Left colon (tissue), 2 donors: ENCODE measurements at places on chromosomes 3 and 15.

GRCh38 chr3:57069503-57069902 lies 9.0 kb downstream of the SPATA12 start:
- DNase-seq = no peak

- no peak for DNase-seq
These were observed 46.0 kb upstream of the GLCE start for GRCh38 chr15:69114331-69114928.

GRCh38 chr3:108227131-108227530 lies 4.9 kb upstream of the IFT57 start:
- no peak for DNase-seq

- DNase-seq = no peak
These were observed 170.8 kb upstream of the MITF start for GRCh38 chr3:69568458-69568857.

GRCh38 chr3:77885381-77885780 lies 845.5 kb downstream of the ROBO2 start:
- DNase-seq = no peak

GRCh38 chr3:45644791-45645201 lies 44.4 kb upstream of the SACM1L start:
- DNase-seq = no peak

DNA sequence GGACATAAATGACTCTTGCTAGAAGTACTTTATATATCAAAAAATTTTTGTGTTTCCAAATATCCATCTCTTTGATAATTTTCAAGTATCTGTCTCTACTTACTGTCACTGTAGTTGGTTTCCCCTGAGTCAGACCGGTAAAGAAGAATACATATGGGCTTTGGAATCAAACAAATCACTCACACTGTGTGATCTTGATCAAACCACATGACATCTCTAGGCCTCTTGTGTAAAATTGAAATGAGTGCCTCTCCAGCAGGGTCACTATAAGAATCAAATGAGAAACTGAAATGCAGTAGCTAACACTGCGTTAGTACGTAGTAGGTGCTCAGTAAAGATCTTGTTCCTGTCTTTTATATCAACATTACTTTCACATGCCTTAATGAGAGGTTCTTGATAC lies 314.6 kb upstream of the STT3B start:
- no peak for DNase-seq

- no peak for DNase-seq
These were observed 1035.3 kb downstream of the FHIT start for GRCh38 chr3:60215946-60216345.

GRCh38 chr15:78130466-78131294 lies 565 bp downstream of the CIB2 start:
- no peak for DNase-seq

GRCh38 chr3:13346481-13347389 lies 73.4 kb downstream of the NUP210 start:
- no peak for DNase-seq

- peak; percentile 35 for DNase-seq
These were observed at the start of gene GLDN for GRCh38 chr15:51341366-51342226. Gene GLDN, plus strand, starts transcription at chr15:51341655. Its CDS starts 30 bp downstream, at chr15:51341685.

- DNase-seq = no peak
These were observed 107.2 kb downstream of the THRB start for GRCh38 chr3:24387493-24387892.

- no peak for DNase-seq
These were observed 85.2 kb downstream of the STRIT1 start for GRCh38 chr3:155208183-155208800.

DNA sequence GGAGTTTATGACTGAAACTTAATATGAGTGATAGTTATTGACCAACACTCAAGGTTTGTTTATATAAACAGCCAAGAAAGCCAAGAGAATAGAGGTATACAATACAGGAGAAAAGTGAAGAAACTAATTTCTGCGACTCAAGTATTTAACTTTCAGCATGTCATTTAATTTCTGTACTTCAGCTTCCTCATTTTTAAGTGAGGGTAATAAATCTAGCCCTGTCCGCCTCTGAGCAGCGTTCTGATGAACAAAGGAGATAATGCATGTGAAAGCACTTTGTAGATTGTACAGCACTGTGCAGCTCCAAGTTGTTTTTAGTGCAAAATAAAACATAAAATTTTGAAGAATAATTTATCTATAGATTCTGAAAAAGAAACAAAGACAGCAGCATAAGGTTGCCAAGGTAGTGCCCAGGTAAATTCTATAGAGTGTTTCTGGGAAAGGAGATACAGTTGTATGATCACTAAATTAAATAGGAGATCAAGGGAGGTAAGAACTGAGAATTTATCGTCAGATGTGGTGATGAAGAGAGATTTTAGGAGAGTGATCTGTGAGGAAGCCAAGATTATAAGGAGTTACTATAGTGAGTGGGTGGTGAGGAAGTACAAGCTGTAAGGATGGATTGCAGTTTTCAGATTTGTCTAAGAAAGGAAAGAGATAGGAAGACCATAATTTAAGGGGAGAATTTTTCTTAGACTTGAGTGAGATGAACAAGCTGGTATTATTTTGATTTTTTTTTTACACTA lies 71.3 kb downstream of the RASA2 start:
- no peak for DNase-seq

DNA sequence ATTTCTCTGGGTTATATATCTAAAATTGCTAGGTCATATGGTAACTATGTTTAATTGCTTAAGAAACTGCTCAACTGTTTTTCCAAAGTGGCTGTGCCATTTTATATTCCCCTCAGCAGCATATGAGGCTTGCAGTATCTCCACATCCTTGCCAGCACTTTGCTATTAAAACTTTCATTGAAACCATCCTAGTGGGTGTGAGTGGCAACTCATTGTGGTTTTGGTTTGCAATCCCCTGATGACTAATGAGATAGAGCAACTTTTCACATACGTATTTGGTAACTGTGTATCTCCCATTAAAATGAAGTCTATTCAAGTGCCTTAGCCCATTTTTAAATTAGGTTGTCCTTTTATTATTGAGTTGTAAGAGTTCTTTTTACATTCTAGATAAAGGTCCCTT lies 17.3 kb downstream of the KPNA1 start:
- DNase-seq = no peak

DNA sequence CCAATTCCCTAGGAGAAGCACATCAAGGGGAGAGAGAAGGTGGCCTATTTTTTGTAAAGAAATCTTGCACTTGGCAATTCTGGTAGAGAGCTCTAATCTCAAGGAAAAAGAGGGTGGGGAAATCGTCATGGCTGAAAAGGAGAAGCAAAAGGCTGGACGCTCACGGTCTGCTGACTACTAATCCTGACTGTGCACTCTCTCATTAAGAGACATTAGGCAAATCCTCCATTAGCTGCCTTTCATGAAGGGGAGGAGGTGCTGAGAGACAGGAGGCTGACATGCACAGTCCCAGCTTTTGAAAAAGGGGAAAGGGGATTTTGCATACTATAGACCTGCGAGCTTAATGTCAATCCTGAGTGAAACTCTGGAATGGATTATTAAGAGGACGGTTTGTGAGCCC lies 170.0 kb downstream of the NR2F2 start:
- no peak for DNase-seq

DNA sequence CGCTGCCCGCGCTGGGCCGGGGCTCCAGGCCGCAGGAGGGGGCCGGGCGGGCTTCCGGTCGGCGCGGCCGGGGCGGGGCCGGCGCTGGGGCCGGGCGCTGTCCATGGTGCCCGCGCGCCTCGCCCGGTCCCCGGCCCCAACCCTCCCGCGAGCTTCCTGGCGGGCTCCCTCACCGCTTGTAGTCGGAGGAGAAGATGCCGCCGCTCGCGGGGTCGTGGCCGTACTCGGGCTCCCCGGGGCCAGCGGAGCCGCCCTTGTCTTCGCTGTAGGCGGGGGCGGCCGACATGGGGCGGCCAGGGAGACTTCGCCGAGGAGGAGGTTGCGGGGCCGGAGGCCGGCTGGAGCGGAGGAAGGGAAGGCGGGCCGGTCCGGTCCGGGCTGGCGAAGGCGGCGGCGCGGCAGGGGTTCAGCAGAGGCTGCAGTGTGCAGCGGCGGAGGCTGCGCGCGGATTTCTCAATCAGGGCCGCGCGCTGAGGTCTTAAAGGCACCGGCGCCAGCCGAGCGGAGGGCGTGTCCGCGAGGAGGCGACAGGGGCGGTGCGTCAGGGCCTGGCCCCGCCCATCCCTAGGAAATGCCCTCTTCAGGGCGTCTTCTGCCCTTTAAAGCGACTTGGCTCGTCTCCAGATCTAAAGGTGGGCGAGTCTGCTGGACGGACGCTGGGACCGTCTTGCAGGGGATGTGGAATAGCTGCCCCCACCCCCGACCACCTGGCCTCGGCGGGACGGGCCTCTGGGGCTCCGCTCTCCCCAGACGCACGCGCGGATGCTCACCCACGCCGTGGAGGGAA lies at the start of gene AP3B2:
Gene AP3B2, minus strand, starts transcription at position 455 of the 787 bp plus-strand sequence. Its CDS starts 169 bp downstream, at position 286.
- peak; percentile 62 for DNase-seq

- no peak for DNase-seq
These were observed 44.0 kb downstream of the PSMD6 start for GRCh38 chr3:63979093-63979885.

DNA sequence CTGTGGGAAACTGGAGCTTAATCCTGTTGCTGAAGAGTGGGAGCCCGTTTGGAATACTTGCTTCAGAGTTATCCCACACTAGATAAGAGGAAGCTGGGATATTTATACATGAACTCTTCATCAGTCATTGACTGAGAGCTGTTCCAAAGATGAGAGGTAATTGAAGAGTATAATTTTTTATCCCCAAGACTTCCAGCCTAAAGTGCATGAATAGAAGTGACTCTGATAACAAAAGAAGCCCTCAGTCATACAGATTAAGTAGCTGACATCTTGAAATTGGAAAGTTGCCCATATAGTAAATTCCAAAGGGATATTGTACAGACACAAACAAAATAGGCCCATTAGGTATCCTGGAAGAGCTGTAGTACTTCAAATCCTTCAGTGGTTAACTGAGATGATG lies 268.0 kb downstream of the EPHA3 start:
- no peak for DNase-seq

- DNase-seq = no peak
These were observed 14.9 kb downstream of the ARL8B start for GRCh38 chr3:5136919-5137429.

DNA sequence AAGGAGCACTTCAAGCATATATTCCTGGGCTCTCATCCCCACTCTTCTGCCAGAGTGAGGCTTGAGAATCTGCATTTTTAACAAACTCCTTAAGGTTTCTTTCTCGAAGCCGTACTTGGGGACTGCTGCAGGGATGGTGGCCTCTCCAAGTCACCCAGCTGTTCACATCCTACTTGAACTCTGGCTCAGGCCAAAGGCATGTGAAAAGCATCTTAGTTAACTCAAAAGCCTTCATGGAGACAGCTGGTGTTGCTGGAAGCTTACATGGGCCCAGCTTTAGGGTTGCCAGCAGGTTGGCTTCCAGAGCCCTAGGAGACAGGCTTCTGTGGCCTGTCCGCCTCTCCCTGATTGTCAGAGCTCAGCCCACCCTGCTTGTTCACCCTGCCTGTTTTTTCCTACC lies 139.2 kb downstream of the THSD4 start:
- DNase-seq = no peak

DNA sequence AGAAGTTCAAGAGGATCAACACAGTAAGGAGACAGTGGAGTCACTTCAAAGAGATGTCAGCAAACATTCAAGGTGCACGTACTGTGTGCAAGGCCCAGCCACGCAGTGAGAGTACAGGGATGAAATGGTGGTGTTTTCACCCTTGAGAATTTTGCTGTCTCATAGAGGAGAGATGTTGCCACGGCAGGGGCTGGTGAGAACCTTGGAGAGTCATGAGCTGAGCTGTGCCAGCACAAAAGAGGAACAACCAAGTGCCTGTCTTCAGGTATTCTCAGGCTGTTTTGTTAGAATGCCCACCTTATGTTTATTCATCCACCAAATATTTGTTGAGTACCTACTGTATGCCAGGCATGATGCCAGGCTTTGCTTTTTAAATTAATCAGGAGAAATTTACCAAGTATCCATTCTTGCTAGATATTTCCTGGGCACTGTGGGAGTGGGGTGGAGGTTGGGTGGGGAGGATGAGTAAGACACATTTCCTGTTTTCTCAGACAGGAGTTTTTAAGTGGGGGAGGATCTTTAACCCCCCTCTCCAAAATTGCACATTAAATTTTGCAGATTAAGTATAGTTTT lies 72.6 kb downstream of the SLC6A11 start:
- DNase-seq = no peak

GRCh38 chr3:39671600-39671999 lies 137.8 kb upstream of the MYRIP start:
- no peak for DNase-seq

GRCh38 chr3:126714921-126715320 lies 10.9 kb downstream of the CHCHD6 start:
- DNase-seq = no peak

- no peak for DNase-seq
These were observed 22.3 kb downstream of the CAND2 start for GRCh38 chr3:12818773-12819172.

DNA sequence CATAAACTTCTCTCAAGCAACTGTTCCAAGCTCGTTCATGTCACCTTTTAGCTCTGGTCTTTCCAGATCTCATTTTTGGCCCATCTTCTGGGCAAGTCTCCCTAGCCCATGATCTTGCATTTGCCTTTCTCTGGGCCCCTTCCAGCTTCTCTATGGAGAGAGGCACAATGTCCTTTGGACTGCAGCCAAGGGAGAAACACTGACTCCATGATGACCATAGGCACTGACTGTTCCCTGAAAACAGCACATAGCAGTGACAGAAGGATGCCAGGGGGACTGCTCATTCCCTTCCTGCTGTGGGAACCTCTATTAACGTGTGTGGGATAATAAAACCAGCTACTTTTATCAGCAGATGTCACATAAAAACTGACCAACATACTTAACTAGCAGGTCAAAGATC lies 60.3 kb downstream of the STRIT1 start:
- no peak for DNase-seq

- no peak for DNase-seq
These were observed 85.1 kb downstream of the STAG1 start for GRCh38 chr3:136667081-136667480.

- DNase-seq = no peak
These were observed 28.9 kb downstream of the NR2C2 start for GRCh38 chr3:14976317-14976716.

DNA sequence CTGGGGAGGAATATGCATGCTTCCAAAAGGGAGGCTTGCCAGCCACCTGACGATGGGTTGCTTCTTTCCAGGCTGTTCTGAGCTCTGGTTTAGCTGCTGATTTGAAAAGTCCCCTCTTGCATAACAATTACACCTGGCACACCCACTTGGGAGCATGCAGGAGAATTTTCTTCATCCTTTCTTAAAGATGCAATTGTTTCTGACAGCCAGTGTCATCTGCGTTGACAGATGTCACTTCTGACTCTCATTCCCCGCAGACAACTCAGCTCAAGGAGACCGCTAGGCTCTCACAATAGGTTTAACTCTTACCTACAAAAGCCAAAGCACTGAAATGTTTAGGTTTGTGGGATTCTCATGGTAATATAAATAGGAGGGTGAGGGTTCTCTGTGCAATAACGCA lies 185.6 kb upstream of the SYNPR start:
- DNase-seq = no peak

- DNase-seq = no peak
These were observed 26.0 kb upstream of the EID1 start for GRCh38 chr15:48851956-48852355.
